ENCODE measurements at places on chromosomes 16 and 17.
A peak's percentile ranks its signal among the peaks of the same experiment; 100 is the strongest.

- peak; percentile 29 for DNase-seq
Observed at GRCh38 chr16:3637371-3637923, 17.0 kb upstream of the DNASE1 start.

GRCh38 chr16:10932959-10933710 lies 9.1 kb downstream of the DEXI start:
- no peak for DNase-seq

DNA sequence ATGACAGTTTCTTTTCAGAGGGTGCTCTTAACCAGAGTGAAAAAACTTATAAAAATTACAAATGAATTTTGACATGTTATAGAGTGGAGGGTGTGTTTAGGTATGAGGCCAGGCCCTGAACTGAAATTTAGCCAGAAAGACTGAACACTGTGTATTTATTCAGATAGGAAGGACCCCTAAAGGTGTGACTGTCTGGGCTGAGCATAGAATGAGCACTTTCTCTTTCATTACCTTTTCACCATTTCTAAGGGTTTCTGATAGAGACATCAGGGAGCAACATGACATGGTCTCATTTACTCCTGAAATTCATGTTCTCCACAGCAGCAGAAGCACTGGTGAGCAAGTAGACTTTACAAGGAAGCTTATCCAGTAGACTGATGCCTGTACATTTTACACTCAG lies 32.9 kb downstream of the MRTFB start:
- no peak for DNase-seq

DNA sequence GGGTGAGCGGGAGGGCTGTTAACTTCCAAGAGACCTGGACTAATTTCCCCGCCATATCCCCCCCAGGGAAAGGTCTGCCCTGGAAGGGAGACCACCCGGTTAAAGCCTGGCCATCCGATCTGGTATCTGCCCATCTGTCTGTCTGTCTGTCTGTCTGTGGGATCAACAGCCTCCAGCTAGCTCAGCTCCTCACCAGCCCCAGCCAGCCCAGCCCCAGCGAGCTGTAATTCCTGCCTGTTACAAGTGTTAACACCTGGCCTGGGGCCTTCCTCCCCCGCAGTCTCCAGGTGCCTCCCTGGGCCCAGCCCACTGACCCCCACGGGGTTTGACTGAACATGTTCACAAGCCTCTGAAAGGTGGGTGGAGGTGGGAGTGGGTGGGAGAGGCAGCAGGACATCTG lies 4.0 kb downstream of the WNT3 start:
- DNase-seq, result no peak

- no peak for DNase-seq
Observed at GRCh38 chr16:48143812-48144368, 11.9 kb downstream of the ABCC12 start.

- peak; percentile 18 for DNase-seq
Observed at GRCh38 chr16:7236824-7237410, 95.7 kb upstream of the RBFOX1 start.

DNA sequence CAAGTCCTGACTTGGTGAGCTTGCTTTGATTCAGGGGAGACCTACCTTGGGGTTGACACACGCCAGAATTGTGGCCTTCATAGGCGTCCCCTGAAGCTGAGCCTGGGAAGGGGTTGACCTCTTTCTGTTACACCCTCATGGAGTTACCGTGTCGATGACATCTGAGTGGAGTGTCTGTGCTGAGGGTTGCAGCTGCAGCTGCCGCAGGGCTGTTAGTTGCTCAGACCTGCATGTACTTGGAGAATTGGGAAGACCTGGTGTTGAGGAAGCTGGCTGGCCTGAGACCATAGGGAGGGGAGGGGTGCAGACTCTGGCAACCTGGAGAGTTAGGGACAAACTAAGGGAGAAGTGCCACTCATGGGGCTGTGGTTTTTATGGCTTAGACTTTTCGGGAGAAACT lies 9.6 kb downstream of the GSE1 start:
- DNase-seq, result no peak

GRCh38 chr16:75058806-75059205 lies 57.8 kb downstream of the LDHD start:
- no peak for DNase-seq

DNA sequence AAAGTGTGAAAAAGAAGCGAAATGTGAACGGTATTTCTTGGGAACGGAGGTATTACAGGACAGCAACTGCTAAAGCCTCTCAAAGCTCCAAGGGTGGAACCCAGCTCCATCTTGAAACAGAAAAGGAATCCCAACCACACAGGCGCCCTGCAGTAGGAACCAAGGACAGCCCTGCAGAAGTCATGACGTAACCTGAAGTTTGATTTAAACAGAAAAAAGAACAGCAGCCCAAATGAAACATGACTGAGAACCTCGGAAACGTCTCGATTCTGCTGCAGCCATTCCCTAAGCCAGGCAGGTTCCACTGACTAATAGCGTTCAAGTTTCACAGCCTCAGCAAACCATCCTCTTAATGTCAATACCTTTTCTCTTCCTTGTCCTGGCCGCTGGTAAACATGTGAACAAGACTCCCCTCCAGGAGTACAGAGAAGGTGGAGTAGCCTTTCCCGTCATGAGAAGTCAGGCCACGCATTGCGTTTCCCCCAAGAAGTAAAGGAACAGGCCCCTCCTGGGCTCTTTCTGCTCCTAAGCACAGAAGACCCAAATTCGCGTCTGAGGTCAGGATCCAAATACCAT lies 20.1 kb downstream of the SIAH1 start:
- DNase-seq, result no peak

DNA sequence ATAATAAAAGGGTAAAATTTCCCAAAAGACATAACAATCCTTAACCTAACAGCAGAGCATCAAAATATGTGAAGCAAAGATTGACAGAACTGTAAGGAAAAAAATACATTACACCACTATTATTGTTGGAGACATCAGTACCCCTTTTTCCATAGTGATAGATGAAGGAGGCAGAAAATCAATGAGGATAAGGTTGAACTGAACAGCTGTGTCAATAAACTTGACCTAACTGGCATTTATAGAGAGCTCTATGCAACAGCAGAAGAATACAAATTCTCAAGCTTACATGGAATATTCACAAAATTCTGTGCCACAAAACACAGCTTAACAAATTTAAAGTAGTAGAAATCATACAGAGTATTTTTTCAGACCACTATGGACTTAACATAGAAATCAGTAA lies 195.0 kb upstream of the ELAC2 start:
- DNase-seq, result no peak

- DNase-seq, result peak; percentile 81
Observed at GRCh38 chr17:299546-299945, 53.1 kb downstream of the RPH3AL start.

DNA sequence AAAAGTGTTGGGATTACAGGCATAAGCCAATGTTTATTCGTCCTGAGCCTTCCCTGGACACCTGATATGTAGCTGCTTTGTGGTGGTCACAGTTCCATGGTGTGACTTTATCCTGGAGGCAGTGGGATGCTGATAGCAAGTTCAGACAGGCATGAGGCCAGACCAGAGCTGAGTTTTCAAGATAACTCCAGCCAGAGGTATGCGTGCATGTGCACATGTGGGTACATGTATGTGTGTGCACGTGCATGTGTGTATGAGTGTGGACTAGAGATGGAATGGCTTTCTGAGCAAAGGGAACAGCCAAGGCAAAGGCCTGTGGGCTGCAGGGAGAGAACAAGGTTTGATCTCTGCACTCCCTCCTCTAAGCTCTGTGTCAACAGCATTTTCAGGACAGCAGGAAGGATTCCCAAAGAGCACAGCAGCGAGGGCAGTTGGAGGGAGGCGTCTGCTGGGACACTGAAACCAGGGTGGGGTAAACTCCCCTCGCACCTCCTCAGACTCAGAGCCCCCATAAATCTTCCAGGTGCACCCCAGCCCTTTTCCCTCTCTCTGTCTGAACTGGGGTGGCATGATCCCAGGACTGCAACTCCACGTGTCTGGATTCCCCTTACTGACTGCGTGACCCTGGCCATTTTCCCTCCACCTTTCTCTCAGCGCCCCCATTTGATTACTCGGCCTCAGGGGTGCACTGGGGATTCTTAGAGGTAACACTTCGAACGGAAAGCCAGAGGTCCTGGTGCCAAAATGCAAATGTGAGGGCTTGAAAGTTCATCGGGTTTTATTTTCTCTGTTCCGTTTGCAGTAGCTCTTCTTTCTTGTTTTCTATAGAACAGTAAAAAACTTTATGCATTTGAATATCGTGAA lies 15.3 kb downstream of the NLRC5 start:
- no peak for DNase-seq

GRCh38 chr17:77571155-77571981 lies 387.1 kb upstream of the TNRC6C start:
- DNase-seq, result peak; percentile 61

DNA sequence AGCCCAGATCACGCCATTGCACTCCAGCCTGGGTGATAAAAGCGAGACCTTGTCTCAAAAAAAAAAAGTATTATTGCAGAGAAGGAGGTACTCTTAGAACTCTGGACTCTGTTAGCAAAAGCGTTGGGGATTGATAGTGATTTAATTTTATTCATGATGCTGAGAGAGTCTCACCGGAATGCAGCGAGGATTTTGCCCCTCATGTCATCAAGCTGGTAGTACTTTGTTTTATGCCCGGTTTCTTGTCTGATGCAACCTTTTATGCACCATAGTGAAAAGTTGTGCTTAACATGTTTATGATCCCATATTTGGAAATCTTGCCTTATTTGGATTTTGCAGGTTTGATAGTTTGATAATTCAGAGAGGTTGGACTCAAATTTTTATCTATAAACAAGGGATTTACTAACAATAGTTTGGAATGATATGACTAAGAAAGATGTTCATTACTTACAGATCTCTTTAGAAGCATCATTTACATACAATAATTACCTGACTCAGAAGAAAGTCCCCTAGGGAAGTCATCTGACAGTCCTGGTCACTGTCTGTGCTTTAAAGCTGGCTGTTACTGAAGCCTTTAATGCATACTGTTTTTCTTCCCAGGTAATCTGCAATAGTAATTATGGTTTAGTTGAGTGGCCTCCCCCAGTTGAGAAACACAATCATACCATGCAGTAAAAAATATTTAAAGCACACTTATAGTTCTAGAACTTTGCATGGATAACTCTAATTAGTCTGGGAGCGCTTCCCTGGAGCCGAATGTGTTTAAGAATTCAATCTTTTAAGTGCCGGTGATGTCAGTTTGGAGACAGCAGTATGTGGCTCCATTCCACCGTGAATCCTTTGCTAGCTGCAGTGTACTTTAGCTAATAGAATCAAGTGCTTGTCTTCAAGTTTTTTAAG lies 120.9 kb downstream of the PRKCA start:
- no peak for DNase-seq

- no peak for DNase-seq
Observed at GRCh38 chr17:35808240-35808961, 883 bp upstream of the TAF15 start.

- DNase-seq, result no peak
Observed at GRCh38 chr17:38917259-38917658, 8.2 kb upstream of the LASP1NB start.

DNA sequence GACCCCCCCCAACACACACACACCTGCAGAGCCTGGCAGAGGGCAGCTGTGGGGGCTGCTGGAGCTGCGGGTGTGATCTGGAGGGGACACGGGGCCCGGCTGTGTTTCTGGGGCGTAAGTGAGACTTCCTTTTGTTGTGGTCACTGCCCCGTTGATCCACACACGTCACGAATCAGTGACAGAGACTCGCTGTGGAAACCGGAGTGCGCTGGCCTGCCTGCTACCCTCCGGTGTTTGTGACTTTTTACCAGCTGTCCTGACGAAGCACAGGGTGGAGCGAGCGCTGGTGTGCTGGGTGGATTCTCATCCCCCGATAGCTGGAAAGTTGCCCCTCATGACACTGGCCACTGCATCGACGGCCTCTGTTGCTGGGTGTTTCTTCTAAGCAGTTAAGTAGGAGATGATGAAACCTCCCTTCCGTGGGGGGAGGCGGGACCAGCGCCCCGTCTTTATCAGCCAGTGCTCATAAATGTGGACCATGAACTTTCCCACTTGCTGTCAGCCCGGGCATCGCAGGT lies 2.3 kb downstream of the METRNL start:
- no peak for DNase-seq

- DNase-seq, result no peak
Observed at GRCh38 chr17:39612291-39612894, 4.7 kb upstream of the NEUROD2 start.

DNA sequence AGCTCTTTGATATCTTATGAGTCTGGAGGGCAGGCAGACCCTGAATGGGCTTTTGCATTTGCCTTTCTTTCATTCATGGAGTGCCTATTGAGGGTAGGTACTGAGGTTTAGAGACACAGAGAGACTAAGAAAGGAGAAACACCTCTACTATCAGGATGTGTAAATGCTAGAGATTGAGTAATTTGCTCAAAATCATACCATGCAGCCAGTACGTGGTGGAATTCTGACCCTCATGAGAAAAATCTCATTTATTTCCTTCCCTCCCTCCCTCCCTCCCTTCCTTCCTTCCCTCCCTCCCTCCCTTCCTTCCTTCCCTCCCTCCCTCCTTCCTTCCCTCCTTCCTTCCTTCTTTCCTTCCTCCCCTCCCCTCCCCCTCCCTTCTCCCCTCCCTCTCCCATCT lies 18.4 kb upstream of the NFATC3 start:
- DNase-seq, result no peak

DNA sequence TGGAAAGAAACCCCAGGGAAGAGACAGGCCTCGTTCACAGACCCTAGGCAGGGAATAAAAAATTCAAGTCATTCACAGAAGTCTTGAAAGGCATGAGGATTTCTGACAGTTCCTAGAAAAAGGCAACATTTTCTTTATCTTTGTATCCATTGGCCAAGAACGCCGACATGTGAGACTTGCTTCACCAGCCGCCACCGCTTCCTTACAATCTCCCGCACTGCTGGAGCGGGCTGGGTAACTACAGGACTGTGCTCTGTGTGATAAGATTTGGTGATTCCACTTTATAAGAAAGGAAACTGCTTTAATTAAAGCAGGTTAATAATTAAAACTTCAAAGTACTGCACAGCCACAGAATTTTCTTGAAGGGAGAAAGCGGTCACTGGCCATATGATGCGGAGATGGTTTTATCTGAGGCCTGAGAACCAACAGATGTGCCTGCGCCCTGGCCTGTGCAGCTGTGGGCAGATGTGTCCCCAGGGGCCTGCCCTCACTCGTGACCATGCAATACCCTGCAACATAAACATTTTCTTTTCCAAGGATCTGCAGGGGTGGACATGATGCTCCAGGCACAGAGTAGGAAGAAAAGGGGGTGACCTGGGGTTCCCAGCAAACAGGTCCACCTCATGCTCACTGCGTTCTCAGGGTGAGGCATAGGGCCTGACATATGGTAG lies 13.0 kb upstream of the LGALS3BP start:
- DNase-seq, result no peak

GRCh38 chr17:58702045-58702476 lies 9.7 kb downstream of the RAD51C start:
- no peak for DNase-seq

GRCh38 chr17:49108318-49108717 lies 24.3 kb upstream of the B4GALNT2 start:
- no peak for DNase-seq

All from SK-N-SH (cell line).